ENCODE measurements at places on chromosomes 1 and 21. TPM values are rescaled to one million over a fixed set of nuclear protein-coding genes. Genes with fewer than 3 reads are reported as not detected.

DNA sequence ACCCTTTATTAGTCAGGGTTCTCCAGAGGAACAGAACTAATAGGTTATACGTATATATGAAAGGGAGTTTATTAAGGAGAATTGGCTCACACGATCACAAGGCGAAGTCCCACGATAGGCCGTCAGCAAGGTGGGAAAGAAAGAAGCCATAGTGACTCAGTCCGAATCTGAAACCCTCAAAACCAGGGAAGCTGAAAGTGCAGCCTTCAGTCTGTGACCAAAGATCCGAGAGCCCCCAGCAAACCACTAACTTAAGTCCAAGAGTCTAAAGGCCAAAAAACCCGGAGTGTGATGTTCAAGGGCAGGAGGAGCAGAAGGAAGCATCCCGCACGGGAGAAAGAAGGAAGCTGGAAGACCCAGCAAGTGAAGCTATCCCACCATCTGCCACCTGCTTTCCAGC, 9.9 kb downstream of the IFNLR1 start:
- no peak for DNase-seq

DNA sequence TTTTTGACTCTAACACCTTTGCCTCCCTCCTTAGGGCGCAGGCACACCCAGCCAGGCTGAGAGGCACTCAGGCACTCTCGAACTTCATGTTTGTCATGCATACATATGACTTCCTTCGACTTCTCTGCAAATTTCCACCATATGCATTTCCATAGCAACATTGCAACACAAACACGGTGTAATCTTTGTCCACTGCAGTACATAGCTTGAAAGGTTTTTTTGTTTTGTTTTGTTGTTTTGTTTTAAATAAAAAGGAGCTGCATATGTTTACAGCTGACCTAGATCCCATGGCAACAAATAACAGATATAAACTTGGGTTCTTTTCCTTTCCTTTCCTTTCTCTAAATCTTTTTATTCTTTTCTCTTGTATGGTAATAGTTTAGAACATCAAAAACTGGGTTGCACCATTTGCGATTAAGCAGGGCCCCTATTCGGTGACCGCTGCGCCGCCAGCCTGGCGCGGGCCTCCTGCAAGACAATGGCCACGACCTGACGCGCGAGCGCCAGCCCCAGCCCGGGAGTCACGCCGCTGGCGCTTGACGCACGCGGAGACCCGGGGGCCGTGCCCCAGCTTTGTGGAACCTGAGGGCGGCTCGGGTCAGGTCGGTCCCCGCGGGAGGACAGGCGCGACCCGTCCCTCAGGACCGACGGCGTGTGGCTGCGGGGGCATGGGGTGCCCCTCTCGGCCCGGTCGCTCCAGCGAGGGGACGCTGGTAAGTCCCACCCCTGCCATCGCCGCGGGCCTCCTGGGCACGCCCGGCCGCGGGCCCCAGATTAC, 35.2 kb downstream of the CCN1 start:
- no peak for DNase-seq

DNA sequence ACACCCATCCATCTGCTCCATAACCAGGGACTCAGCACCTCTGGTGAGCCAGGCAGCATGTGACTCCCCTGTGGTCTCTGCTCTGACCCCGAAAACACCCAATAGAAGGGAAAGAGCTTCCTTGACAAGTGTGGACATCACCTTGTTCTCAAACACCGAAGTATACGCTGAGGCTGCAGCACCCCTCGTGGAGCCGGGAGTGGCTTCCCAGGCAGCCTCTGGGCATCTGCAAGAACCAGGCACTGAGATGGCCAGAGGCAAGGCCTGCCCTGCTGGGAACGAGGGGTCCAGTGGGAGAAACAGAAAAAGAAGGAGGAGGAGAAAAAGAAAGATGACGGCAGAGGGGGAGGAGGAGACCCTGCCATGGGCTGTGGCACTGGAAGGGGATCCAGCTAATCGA, 18.2 kb upstream of the AJAP1 start:
- no peak for DNase-seq

DNA sequence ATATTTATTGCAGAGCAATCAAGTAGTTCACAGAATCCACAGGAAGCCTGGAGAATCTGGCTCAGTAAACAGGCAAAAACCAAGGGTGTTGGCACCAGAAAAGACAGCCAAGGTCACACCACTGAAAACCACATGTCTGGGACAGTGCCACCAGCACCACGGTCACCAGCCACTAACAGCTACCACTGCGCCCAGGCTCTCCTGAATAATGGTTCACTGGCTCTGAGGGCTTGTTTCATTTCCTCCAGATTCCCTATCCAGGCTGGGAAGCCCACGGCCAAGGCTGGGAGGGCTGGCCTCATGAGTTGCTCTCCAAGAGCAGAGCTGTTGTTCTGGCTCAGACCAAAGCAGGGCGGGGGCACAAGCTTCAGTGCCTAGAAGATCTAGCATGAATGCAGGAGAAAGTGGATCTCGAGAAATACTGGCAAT, 54.5 kb upstream of the PTGFRN start:
- DNase-seq, result peak; percentile 76

GRCh38 chr21:38448671-38449385, 49.4 kb downstream of the ERG start:
- no peak for DNase-seq

GRCh38 chr1:233675446-233675845, 61.5 kb downstream of the KCNK1 start:
- no peak for DNase-seq

DNA sequence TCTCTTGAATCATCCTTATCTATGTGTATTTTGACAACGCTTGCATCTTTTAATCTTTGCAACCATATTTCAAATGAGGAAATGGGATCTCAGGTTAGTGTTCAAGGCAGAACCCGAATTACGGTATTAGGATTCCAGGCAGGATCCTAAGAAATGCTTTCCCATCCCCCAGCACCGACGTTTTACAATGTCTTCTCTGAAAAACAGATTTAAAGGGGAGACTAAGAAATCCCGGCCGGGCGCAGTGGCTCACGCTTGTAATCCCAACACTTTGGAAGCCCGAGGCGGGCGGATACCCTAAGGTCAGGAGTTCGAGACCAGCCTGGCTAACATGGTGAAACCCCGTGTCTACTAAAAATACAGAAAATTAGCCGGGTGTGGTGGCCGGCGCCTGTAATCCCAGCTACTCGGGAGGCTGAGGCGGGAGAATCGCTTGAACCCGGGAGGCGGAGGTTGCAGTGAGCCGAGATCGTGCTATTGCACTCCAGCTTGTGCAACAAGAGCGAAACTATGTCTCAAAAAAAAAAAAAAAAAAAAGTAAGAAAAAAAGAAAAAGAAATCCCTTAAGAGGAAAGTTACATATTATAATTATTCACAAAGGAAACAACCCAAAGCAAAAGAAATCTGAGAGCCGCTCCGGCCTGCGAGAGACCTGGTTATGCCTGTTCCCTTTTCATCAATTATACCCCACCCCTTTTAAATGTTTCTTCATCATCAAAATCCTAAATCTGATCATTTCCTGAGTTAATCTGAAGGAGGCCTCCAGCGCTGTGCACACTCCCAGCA, 801 bp upstream of the GORAB start:
- no peak for DNase-seq

DNA sequence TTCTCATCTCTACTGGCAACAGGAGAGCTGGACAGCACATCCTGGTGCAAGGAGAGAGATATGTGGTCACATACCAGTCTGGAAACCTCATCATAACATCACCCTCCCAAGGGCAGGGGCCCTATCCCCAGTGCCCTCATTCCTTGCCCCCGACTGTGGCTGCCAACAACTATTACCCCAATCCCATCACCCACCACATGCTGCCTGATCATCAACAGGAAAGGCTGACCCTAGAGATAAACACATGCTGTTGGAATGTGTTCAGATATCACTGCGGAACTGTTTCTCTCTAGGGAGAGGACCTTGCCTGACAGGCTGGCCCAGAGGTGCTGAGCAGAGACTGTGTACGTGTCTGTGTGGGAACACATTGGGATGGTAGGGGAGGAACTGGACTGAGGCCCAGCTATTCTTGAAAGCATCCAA, 4.5 kb upstream of the INKA2 start:
- DNase-seq, result no peak

DNA sequence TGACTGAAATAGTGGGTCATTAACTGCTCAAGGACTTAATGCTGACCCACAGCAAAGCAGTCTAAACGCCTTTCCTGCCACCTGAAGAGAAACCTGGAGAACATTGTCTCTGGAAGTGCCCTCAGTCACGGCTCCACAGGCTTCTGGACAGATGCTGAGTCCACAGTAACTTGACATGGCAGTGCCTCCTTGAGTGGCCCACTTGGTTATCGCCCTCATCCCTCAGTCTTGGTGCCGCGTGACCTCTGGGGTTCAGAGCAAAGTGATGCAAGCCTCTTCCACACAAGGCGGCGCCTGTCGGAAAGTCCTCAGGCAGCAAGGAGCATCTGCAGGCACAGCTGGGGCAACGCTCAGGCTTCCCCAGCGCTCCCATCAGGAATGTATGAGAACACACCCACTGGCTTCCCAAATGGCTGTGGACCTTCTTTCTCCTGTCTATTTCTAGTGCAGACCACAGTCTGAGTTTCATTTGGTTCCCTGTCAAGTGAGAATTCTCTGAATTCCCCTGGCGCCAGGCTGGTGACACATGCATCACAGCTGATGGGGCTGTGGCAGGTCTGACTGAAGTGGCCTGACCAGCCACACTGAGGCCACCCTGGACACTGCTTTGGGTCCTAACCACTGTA, 13.0 kb upstream of the ANGPTL7 start:
- no peak for DNase-seq

GRCh38 chr1:4755301-4755845, 101.0 kb downstream of the AJAP1 start:
- DNase-seq, result no peak

DNA sequence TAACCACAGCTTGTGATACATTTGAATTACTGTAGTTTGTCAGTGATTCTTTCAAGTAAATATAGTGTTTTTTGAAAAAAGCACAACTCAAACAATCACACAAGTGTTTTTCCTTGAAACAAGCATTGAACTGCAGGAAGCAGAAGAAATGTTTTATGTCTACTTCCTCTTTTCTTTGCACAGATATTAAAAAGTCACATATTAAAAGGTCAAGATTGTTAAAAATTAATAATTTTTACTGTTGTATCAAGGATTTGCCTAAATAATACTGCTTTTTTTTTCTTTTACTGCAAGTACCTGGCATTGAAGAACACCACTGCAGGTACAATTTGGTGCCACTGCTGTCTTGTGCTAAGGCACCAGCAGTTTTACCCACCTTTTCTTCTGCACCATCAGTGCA, 214.2 kb upstream of the C1orf105 start:
- DNase-seq, result no peak

- peak; percentile 33 for DNase-seq
Observed at GRCh38 chr1:36553591-36554322, 71.0 kb upstream of the CSF3R start.

GRCh38 chr21:33339918-33340317, 15.1 kb downstream of the IFNAR1 start:
- no peak for DNase-seq

- no peak for DNase-seq
Observed at GRCh38 chr1:7515175-7515574, 255.9 kb upstream of the VAMP3 start.

DNA sequence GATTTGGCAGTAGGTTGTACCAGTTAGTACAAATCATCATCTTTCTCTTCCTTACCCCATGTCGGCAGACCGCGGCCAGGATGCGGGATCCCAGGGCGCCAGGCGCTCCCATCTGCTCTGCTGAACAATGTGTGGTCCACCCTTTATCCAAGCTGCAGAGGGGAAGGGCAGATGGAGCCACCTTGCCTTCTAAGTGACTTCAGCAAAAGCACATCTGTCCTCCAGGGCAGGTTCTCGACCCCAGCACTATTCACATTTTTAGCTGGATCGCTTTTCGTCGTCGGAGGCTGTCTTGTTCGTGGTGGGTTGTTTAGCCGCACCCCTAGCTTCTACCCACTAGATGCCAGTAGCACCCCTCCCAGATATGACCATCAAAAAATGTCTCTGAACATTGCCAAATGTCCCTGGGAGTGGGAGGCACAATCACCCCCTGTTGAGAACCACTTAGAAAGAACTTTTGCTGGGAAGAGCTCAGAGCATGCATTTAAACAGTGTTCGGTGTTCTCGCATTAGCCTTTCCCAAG, 58.1 kb upstream of the SIM2 start:
- DNase-seq, result no peak

DNA sequence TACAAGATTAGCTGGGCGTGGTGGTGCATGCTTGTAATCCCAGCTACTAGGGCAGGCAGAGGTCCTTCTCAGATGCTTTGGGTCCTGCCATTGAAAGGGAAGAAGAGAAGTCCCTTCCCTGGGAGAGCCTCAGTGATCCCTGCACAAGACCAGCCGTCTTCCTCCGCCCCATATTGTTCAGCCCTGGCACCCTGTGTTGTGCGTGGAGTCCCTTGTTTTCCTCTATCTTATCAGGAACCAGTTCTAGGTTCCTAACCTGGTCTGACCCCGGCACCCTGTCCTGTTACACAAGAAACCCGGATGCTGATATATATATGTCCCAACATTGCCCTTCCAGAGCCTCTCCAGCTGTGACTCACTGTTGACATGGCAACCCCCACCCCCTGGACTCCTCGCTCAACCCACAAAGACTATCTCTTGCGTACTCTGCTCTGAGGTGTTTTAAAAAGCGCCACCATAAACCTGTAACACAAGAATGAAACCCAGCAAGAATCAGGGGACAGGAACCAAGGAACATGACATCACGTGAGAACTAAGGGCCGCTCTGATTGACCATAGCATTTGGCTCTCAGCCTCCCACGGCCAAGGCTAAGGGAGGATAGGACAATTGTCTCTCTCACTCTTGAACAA, 4.8 kb downstream of the MX2 start:
- peak; percentile 46 for DNase-seq

- DNase-seq, result no peak
Observed at GRCh38 chr1:222583079-222583478, 6.7 kb downstream of the TAF1A start.

DNA sequence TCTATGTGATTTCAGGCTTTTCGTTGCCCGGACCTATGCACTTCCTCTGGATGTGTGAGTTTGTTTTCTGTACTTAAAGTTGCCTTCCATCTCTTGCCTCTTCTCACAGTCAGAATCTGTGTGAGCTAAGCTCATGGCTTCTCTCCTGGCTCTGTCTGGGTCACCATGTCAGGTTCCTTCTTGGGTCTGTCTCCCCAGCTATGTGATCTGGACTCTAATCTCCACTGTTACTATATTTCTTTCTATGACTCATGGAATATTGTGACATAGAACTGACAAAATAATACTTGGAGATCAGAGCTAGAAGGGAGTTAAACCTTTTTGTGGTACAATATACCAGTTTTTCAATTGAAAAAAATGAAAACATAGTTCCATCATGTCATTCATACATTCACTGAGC, 172.7 kb upstream of the FGGY start:
- no peak for DNase-seq

The IGSF5 gene
- 3.1 TPM for total RNA-seq

The ATP1A4 gene
- total RNA-seq, result not detected

The KCNA3 gene
- 0.95 TPM for total RNA-seq

The CFHR5 gene
- not detected for total RNA-seq

The DNTTIP2 gene
- 16.1 TPM for total RNA-seq

The RGS13 gene
- 0.23 TPM for total RNA-seq

The GPR89B gene
- 6.0 TPM for total RNA-seq

Measured in pancreas (tissue), 10 donors.